Central memory CD8-positive, alpha-beta T cell (primary cell): ENCODE measurements at places on chromosomes 4 and X.

- DNase-seq: no peak
Measured at GRCh38 chr4:38610521-38610920, 53.5 kb upstream of the KLF3 start.

DNA sequence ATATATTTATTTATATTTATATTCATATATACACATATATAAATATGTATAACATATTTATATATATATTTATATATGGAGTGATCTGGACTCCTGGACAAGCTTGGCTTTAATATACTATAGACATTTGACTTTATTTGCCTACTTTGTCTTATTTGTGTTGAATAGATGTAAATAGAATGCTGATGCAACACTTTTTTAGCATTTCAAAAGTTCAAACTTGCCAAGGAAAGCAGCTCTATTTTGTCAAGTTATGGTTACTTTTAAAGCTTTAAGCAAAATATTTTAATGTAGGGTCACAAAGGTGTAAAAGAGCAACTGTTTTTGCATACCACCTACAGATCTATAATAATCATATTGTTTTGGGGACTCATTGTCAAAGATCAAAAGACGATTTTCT is 61.1 kb downstream of the FSTL5 start:
- no peak for DNase-seq

- no peak for DNase-seq
Measured at GRCh38 chrX:68114573-68115129, 318.6 kb downstream of the OPHN1 start.

- DNase-seq: no peak
Measured at GRCh38 chrX:37487271-37487670, 84.2 kb upstream of the LANCL3 start.

DNA sequence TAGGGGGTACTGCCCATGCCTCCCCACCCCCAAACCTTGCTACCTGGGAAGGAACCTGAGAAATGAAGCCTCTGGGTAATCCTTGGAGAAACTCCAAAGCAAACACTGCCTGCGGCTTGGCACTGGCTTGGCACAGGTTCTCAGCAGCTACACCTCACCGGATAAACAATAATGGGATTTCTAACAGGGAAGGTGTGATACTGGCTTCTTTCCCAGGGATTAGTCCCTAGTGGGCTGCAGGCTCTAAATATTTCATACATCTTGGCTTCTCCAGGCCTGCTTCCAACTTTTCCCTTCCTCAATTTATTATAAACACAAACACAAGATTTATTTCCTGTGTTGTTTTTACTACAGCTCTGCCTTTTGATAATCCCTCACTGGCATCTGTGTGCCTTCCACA is 12.5 kb downstream of the SEC24D start:
- no peak for DNase-seq
